ENCODE measurements at places on chromosomes 12 and 14. TPM values are rescaled to one million over a fixed set of nuclear protein-coding genes. Genes with fewer than 3 reads are reported as not detected.

DNA sequence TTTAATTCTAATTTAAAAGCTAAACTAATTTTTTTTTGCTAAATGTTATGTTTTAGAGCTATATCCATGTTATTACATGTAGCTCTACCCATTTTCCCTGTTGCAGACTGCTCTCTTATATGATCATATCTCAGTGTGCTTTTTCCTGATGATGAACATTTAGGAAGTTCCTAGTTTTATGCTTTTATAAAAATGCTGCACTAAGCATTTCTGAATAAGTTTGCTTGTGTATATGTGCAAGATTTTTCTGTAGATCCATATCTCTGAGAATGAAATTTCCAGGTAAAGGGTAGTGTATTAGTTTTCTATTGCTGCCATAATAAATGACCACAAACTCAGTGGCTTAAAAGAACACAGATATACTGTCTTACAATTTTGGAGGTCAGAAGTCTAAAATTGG, 374.4 kb upstream of the E2F7 start:
- DNase-seq, result no peak

DNA sequence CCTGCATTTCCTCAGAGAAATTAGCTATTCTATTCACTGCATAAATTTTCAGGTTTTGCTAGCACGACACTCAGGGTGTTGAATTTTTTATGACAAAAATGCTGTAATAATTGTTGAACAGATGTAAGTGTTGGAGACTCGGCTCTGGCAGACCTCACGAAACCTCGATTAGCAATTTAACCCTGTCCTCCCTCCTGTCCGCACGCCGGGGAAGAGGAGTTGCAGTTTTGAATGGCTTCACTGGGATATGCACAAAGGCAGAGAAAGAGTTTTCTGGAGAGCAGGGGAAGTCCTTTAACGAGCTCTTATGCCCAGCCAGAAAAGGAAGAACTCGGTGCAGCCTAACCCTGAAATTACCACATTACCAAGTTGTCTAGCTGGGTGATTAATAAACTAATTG, 661.1 kb downstream of the VRK1 start:
- no peak for DNase-seq

DNA sequence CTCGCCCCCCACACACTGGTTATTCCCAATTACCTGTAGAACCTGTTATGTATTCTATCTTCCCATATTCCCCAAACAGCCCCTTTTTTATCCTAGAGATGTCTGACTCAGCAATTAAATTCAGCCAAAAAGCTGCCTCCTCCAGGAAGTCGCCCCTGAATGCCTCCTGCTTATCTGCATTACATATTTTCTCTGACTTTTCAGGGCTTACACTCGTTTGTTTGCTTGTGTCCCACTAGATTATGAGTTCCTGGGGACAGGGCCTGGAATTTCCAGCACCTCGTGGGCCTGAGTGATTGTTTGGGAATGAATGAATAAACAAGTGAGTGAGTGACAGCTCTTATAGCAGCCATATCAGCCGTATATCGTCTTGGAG, 99.3 kb upstream of the RFLNA start:
- no peak for DNase-seq

DNA sequence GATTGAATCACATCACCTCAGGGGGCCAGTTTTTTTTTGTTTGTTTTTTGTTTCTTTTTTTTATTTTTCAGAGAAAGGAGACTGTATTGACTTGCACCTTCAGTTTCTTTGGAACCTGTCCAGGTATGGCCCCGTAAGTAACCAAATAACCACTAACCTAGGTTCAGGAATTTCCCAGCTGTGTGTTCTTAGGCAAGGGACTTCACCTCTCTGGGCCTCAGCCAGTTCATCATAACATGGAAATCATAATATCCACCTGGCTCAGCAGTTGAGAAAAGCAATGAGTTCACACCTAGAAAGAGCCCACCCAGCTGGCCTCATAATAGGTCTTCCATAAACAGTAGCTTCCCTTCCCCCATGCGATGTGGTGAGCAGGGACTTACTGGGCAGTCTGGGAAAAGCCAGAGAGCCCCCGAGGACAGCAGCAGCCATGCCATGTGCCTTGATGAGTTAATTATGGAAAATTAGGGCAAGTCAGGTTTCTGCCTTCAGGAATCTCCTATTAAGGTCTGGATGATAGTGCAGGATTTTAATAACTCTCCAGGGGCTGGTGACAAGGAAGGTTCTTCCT, 27.4 kb upstream of the WSCD2 start:
- no peak for DNase-seq

IFNG-AS1 gene
- total RNA-seq, result 0.24 TPM

HOXC12 gene
- 1.1 TPM for total RNA-seq

IL23A gene
- total RNA-seq, result not detected
